ENCODE measurements at places on chromosomes 7 and 10.

GRCh38 chr10:51083356-51083853 is 9.1 kb downstream of the PRKG1 start:
- DNase-seq = no peak

DNA sequence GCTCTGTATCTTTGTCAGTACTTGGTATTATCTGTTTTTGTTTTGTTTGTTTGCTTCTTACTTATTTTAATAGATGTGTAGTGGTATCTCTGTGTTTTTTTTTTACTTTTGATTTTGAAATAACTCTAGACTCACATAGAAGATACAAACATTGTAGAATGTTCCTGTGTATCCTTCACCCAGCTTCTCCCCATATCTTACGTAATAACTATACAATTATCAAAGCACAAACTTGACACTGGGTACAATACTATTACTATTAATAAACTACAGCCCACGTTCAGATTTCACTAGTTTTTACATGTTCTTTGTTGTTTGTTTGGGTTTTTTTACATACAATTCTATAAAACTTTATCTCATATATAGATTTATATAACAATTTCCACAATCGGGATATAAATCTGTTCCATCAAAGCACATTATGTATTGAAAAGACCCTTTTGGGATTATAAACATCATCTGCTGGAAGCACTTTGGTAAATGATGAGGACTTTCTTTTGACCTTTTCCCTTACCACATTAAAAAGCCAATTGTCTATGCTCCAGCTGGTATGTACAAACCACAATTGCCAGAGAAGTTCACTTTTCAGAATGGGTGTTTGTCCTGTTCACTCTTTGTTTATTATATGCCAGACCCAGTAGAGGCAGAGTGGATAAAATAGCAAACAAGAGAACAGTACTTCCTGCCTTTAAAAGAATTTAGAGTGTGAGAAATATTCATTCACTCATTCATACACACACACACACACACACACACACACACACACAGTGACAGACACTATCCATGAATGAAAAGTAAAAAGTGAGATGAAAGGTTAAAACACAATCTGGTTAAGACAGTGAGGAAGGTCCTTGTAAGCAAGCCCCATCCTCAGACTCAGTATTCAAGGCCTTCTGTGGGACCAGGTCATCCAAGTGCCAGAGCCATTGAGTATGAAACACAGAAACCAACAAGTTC is 113.0 kb downstream of the SGMS1 start:
- peak; percentile 39 for DNase-seq

DNA sequence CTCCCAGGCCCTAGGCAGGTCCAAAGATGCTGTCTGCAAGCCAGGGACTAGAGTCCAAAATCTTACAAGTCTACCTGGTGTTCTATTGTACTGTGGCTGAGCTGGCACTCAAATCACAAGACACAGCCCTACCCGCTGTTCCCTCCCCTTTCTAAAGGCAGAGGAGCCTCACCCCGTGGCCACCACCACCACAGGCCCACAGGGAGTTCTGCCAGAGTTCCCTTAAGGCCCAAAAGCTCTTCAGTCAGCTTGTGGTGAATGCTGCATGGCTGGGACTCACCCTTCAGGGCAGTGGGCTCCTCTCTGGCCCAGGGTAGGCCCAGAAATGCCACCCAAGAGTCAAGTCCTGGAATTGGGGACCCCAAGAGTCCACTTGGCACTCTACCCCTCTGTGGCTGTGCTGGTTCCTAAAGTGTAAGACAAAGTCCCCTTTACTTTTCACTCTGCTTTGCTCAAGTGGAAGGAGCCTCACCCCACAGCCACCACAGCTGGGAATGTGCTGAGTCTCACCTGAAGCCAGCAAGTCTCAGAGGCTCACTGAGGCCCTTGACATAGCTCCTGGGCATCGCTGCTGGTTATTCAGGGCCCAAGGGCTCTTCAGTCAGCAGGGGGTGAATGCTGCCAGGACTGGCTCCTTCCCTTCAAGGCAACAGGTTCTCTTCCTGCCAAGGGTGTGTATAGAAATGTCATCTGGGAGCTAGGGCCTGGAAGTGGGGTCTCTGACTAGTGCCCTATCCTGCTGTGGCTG is 48.8 kb upstream of the PSAP start:
- DNase-seq = no peak

GRCh38 chr7:37549076-37549931 is 100.6 kb upstream of the ELMO1 start:
- no peak for DNase-seq

- DNase-seq = no peak
Measured at GRCh38 chr7:104074529-104074928, 85.1 kb upstream of the RELN start.
